ENCODE measurements at places on chromosomes 11 and 22. TPM values are rescaled to one million over a fixed set of nuclear protein-coding genes. Genes with fewer than 3 reads are reported as not detected.

DDT gene
- total RNA-seq: 111 TPM

EIF3L gene
- 404 TPM for total RNA-seq

BBS1 gene
- total RNA-seq: 20.3 TPM

ELMOD1 gene
- total RNA-seq: 0.17 TPM

GSTT2 gene
- 0.33 TPM for total RNA-seq

ELFN2 gene
- total RNA-seq: under 0.01 TPM

DBX1 gene
- total RNA-seq: not detected

LIF gene
- 11.2 TPM for total RNA-seq

MYBPC3 gene
- total RNA-seq: not detected

MYO7A gene
- total RNA-seq: 0.26 TPM

SCN4B gene
- total RNA-seq: 10.4 TPM

PAMR1 gene
- total RNA-seq: 159 TPM

MMP8 gene
- not detected for total RNA-seq

CD3E gene
- not detected for total RNA-seq

OR52H1 gene
- 0.51 TPM for total RNA-seq

MS4A15 gene
- total RNA-seq: not detected

BIRC3 gene
- 3.3 TPM for total RNA-seq

IRAG1 gene
- total RNA-seq: 25.7 TPM
